ENCODE measurements at places on chromosomes 11 and 22. TPM values are rescaled to one million over a fixed set of nuclear protein-coding genes. Genes with fewer than 3 reads are reported as not detected.

- no peak overlapping the region for H3K4me3 ChIP-seq
- H3K36me3 ChIP-seq: no peaks in the 10 kb centered on the region
- peak; percentile 23 for DNase-seq
- H3K4me1 ChIP-seq: no peaks in the 10 kb centered on the region
Observed at GRCh38 chr11:12117200-12117599, 6.8 kb downstream of the MICAL2 start.

VSIG2 gene
- total RNA-seq: 20.5 TPM

UBQLN3 gene
- total RNA-seq: 0.66 TPM

DNA sequence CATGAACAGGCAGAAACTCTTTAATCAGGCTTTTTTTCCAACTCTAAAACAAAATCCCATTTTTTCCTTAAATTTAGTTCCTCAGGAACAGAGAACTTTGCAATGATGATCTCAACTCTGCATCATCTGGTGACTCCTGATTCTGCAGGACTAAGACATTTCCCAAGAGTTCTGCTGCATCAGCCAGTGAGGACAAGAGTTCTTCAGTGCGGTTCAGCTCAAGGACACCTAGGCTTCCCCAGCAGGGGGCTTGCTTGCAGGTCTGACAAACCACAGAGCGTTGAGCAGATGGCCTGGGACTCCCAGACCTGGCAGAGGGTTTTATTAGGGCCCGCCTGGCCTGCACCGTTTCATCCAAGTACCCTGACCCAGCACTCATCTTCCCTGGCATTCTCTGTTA, 6.4 kb downstream of the CDCA5 start:
- no peaks in the 10 kb centered on the region for H3K27me3 ChIP-seq
- no peak for DNase-seq
- no peak overlapping the region for H3K27ac ChIP-seq
- H3K36me3 ChIP-seq: no peaks in the 10 kb centered on the region

GRCh38 chr11:102843489-102843888, at the start of gene MMP3:
MMP3 (minus strand) TSS chr11:102843609; CDS start chr11:102843546, 63 bp downstream.
- H3K27me3 ChIP-seq: no peaks in the 10 kb centered on the region
- no peaks in the 10 kb centered on the region for H3K36me3 ChIP-seq

DNA sequence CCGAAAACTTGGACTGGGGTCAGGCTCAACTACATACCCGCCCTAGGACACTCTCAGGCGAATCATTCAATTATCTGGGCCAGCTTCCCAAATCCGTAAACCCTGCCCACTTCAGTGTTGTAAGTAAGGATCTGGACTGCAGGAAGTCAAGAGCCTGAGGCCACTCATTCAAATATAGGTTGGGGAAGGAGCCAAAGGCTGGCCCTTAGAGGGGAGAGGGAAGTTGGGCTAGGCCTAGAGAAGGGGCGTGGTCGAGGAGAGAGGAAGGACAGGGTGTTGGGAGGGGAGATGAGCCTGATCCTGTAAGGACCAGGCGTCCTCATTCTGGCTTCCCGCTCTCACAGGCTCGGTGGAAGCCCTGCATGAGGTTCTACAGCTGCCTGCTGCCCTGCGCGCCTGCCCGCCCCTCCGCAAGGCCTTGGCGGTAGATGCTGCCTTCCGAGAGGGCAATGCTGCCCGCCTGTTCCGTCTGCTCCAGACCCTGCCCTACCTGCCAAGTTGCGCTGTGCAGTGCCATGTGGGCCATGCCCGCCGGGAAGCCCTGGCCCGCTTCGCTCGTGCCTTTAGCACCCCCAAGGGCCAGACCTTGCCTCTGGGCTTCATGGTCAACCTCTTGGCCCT, 3.0 kb downstream of the SAC3D1 start:
- DNase-seq: no peak
- peaks cover 5% of the 10 kb centered on the region for H3K4me1 ChIP-seq
- H3K36me3 ChIP-seq: no peaks in the 10 kb centered on the region
- H3K4me3 ChIP-seq: no peak overlapping the region

CCDC15 gene
- total RNA-seq: 2.1 TPM

GGTLC3 gene
- not detected for total RNA-seq

CARD18 gene
- total RNA-seq: not detected

DNA sequence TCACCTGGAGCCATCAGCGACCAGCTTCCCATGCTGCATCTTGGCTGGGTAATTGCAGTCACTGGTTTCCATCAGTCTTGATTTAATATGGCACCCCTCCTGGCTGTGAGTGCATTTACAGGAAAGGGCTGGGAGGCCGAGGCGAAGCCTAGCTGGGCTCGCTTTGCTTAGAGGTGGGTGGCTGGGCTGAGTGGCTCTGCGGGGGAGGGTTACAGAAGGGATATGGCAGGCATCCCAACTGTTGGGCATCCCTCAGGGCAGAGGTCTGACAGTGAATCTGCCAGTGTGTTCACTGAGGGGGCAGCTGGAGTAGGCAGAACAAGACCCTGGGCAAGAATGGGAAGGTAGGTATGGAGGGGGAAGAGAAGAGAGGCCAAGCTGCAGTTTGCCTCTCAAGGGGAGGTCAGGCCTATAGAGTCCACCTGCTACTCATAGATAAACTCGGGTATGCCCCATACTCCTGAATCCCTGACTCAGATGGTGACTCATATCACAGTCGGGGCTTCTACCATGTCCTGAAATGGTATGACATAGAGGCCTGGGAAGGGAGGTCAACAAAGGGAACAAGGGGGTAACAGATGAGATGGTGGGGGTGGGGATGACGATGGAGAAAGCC, 77.5 kb upstream of the PHOX2A start:
- H3K4me3 ChIP-seq: no peak overlapping the region
- DNase-seq: no peak
- H3K27me3 ChIP-seq: no peaks in the 10 kb centered on the region

- H3K4me3 ChIP-seq: no peak overlapping the region
- no peak for DNase-seq
- no peaks in the 10 kb centered on the region for H3K27me3 ChIP-seq
- no peaks in the 10 kb centered on the region for H3K36me3 ChIP-seq
- H3K27ac ChIP-seq: no peak overlapping the region
Observed at GRCh38 chr11:7826324-7826723, 29.6 kb upstream of the OR5P2 start.

DNA sequence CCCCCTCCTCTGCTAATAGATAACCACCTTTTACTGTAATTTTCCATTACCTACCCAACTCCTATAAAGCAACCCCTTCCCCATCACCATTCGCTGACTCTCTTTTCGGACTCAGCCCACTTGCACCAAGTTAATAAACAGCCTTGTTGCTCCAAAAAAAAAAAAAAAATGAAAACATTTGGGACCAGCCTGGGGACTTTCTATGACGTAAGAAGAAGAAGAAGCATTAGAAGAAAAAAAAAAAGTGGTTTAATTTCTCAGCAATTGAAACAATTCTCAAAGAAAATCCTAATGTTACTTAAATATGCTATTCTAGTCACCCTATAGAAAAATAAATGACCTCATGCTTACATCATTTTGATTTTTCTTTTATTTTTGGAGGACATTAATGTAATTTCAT, 301.5 kb upstream of the ANO3 start:
- no peaks in the 10 kb centered on the region for H3K4me1 ChIP-seq
- H3K27me3 ChIP-seq: no peaks in the 10 kb centered on the region
- no peak overlapping the region for H3K4me3 ChIP-seq
- no peaks in the 10 kb centered on the region for H3K36me3 ChIP-seq
- no peak overlapping the region for H3K27ac ChIP-seq
- no peak for DNase-seq

HOATZ gene
- not detected for total RNA-seq

IL17RA gene
- 17.7 TPM for total RNA-seq

DNA sequence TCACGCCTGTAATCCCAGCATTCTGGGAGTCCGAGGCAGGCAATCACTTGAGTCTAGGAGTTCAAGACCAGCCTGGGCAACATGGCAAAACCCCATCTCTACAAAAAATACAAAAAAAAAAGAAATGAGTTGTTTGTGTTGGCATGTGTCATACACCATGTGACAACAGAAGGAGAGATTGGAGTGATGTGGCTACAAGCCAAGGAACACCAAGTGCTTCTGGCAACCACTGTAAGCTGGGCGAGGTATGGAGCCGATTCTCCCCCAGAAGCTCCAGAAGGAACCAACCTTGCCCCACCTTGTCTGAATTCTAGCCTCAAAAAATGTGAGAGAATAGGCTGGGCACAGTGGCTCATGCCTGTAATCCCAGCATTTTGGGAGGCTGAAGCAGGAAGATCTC, 39.1 kb upstream of the SLC35C1 start:
- H3K36me3 ChIP-seq: no peaks in the 10 kb centered on the region
- H3K27ac ChIP-seq: no peak overlapping the region
- H3K27me3 ChIP-seq: no peaks in the 10 kb centered on the region

DNA sequence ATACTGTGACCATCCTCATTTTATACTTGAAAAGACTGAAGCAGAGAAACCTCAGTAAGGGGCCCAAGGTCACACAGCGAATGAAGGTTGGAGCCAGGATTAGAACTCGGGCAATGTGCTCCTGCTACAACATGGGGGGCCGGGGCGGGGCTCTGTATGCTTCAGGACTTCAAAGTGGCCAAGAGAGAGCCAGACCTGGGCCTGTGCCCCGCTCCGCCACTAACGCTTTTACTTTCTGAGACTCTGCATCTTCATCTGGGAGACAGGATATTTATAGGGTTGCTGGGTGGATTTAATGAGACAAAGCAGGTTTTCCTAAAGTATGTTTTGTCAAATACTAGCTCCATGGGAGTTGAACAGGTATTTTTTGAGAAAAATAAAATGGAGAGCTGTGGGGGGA, 33.9 kb upstream of the LYVE1 start:
- no peaks in the 10 kb centered on the region for H3K36me3 ChIP-seq
- DNase-seq: no peak
- no peaks in the 10 kb centered on the region for H3K27me3 ChIP-seq
- no peak overlapping the region for H3K4me3 ChIP-seq

FOLR1 gene
- total RNA-seq: not detected

- peak overlapping the region; percentile 22 for H3K27ac ChIP-seq
- no peaks in the 10 kb centered on the region for H3K4me1 ChIP-seq
- H3K36me3 ChIP-seq: no peaks in the 10 kb centered on the region
- peaks cover 7% of the 10 kb centered on the region for H3K27me3 ChIP-seq
- H3K4me3 ChIP-seq: no peak overlapping the region
Observed at GRCh38 chr22:32858957-32859356, 57.5 kb downstream of the TIMP3 start.

GRCh38 chr22:19548964-19549363, 24.8 kb upstream of the CLDN5 start:
- H3K4me1 ChIP-seq: no peaks in the 10 kb centered on the region
- no peaks in the 10 kb centered on the region for H3K36me3 ChIP-seq
- no peak overlapping the region for H3K27ac ChIP-seq
- H3K4me3 ChIP-seq: no peak overlapping the region
- H3K27me3 ChIP-seq: no peaks in the 10 kb centered on the region

DNA sequence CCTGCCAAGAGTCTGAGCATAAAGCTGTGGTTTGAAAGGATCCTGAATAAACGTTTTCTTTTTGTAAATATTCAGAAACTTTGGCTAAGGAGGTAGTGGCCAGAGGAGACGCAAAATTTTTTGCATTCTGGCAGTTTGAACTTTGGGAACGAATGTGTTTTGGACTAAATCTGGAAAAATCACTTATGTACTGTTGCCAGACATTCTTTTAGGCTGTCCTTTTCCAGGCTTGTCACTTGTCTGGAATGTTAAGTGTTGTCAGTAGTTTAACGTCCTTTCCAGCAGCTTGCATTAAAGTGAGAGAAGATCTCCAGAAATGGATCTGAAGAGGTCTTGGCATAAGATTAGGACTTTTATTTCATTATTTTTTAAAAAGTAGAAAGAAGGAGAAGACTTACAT, 18.5 kb downstream of the SPECC1L start:
- peak overlapping the region; percentile 76 for H3K27ac ChIP-seq
- H3K27me3 ChIP-seq: no peaks in the 10 kb centered on the region
- H3K4me1 ChIP-seq: peaks cover 14% of the 10 kb centered on the region
- H3K36me3 ChIP-seq: no peaks in the 10 kb centered on the region
- DNase-seq: no peak

- H3K27me3 ChIP-seq: no peaks in the 10 kb centered on the region
- H3K36me3 ChIP-seq: no peaks in the 10 kb centered on the region
- H3K4me3 ChIP-seq: no peak overlapping the region
- no peaks in the 10 kb centered on the region for H3K4me1 ChIP-seq
- no peak for DNase-seq
Observed at GRCh38 chr11:44824300-44824704, 97.5 kb downstream of the TSPAN18 start.

MN1 gene
- total RNA-seq: 4.7 TPM

DNA sequence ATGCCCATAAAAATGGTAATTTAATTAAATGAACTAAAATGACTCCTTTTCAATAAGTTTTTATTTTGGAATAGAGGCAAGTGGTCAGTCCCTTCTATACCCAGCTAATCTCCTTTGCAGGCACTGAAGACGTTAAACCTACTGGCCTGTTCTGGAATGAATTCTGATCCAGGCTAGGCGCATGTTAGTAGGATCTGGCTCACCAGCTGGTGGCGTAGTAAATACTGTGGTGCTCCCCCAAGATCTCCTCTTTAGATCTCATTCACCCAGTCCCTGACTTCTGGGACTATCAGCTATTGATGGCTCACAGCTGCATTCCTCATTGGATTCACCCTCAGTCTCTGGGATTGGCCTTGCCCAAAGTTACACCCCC, 173.7 kb upstream of the DDI1 start:
- H3K27ac ChIP-seq: no peak overlapping the region
- H3K4me1 ChIP-seq: no peaks in the 10 kb centered on the region
- DNase-seq: no peak
- H3K36me3 ChIP-seq: no peaks in the 10 kb centered on the region

- DNase-seq: no peak
- H3K27ac ChIP-seq: no peak overlapping the region
- no peak overlapping the region for H3K4me3 ChIP-seq
- no peaks in the 10 kb centered on the region for H3K4me1 ChIP-seq
Observed at GRCh38 chr11:76734456-76735420, 48.4 kb upstream of the TSKU start.

DNA sequence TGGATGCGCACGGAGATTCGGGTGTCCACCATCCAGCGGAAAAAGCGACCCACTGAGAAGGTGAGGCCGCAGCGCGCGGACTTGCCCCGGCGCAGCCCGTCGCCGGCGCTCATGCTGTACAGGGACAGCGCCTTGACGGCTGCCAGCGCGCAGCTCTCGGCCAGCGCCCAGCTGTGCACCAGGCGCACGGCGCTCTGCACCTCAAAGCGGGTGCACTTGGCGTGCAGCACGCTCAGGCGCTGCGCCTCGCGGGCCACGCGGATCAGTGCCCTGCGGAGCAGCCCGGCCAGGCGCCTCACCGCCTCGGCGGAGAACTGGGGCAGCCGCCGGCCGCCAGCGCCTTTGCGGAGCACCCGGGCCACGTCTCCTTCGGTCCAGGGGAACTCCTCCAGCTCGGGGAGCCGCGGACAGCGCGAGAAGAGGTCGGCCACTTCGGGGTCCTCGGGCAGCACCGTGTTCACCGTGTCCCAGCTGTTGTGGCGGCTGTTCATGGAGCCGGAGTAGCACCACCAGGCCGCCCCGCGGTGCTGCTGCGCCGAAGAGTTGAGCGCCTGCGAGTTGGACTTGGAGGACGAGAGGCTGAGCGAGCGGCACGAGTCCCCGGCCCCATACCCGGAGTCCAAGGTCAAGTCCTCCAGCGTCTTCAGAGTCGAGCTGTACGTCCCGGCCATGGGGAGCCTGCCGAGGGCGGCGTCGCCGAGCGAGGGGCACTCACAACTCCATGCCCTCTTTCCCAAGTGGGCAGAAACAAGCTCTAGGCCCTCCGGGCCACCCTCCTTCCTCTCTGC, 703 bp downstream of the ABTB2 start:
- H3K27me3 ChIP-seq: peaks cover 7% of the 10 kb centered on the region
- H3K4me3 ChIP-seq: peak overlapping the region; percentile 59
- H3K4me1 ChIP-seq: peaks cover 8% of the 10 kb centered on the region
- no peak for DNase-seq
- no peaks in the 10 kb centered on the region for H3K36me3 ChIP-seq

- H3K27ac ChIP-seq: peak overlapping the region; percentile 54
- no peak overlapping the region for H3K4me3 ChIP-seq
- H3K36me3 ChIP-seq: no peaks in the 10 kb centered on the region
- no peak for DNase-seq
- no peaks in the 10 kb centered on the region for H3K4me1 ChIP-seq
Observed at GRCh38 chr11:111612224-111612623, 10.0 kb downstream of the SIK2 start.

SCARF2 gene
- 5.3 TPM for total RNA-seq
